ENCODE measurements at places on chromosomes 13 and 19. TPM values are rescaled to one million over a fixed set of nuclear protein-coding genes. Genes with fewer than 3 reads are reported as not detected.

GRCh38 chr19:52584736-52585440, 14.8 kb downstream of the ZNF701 start:
- no peak for DNase-seq

DNA sequence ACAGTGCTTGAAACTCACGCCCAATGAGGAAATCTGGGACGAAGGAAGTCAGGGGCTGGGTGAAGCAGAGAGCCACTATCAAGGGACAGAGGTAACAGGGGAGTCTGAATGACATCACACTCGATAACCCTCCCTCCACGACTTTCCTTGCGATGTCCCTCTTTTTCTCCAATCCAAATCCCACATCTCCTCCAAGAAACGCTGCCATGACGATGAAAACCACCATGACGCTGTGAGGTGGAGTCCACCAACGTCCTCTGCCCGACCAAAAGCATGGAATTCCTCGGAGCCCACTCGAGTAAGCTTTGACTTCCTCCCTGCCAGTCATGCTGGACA, 967 bp downstream of the REXO1 start:
- no peak for DNase-seq

DNA sequence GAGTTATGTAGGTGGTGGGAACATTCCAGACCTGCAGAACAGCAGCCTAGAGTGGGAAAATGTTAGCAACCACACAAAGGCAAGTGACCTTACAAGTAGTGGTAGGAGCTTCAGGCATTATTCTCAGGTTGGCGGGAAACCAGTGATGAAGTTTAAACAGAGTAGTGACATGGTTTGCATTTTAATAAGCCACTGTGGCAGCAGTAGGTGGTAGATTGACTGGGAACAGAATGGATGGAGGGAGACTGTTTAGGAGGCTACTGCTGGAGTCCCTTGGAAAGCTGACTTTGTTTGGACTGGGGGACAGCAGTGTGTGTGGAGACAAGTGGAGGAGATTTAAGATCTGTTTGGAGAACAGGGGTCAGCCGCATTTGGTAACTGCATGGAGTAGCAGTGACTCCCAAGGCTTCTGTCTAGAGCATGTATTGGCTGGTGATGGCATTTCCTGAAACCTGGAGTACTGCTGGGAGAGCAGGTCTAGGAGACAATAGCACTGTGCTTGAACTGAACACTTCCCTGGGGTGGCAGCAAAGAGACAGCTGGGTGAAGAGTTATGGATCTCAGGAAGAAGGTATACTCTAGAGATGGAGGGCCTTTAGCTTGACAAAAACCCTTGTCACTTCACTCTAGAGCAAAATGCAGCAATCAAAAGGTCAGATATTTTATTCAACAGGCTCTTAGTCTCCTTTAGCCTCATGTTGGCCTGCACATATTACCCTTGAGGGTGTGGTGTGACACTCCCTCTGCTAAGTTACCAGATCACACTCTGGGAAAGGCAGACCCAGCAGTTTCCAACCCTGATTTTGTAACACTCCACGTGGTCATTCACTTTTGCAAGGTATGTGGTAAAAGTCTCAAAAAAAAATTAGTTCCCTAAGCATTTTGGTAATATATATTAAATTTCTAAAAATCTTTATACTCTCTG, 70.3 kb downstream of the DHRS12 start:
- no peak for DNase-seq

The ZNF813 gene
- total RNA-seq = 5.1 TPM

The HIF3A gene
- total RNA-seq = 54.9 TPM

The CLDN10 gene
- total RNA-seq = 5.2 TPM

The ANGPTL8 gene
- total RNA-seq = not detected

The MBD3L2 gene
- total RNA-seq = not detected

All from spinal cord (tissue), 10 donors.